ENCODE measurements at places on chromosomes 2 and 18.
A peak's percentile ranks its signal among the peaks of the same experiment; 100 is the strongest.

DNA sequence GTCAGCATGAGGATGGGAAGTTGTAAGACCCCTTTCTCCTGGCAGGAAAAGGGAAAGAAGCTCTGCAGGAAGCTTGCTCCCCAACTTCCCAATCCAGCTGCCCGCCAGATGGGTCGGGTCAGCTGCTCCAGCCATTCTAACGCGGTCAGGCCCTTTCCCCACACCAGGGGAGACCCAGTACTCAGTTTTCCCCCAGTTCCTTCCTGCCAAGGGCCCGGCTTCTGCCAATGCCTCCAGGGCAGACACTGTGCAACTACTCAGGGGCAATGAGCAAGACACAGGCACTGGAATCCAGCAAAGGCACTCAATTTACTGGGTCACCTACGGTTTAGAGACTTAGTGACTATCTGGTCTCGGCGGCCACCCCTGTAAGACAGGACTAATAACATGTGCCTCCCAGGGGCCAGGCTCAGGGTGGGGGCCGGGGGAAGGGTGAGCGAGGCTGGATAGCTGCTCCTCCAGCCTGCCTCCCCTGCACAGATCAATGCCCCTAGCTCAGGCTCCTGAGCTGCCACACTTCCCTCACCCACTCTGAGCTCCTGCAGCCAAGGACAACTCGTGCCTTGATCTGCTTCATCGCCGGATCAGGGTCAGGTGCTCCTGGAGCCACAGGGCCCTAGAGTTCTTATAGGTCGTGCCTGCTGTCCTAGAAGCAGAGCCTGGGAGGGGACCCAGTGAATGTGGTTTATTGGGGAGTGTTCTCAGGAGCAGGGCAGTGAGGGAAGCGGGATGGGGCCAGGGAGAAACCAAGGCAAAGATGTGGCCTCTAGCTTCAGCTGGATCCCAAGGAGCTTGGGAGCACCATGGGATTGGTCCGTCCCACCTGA is 171.1 kb downstream of the ZFP36L2 start:
- DNase-seq = no peak

GRCh38 chr18:48993586-48993985 is 42.8 kb upstream of the SMAD7 start:
- no peak for DNase-seq

DNA sequence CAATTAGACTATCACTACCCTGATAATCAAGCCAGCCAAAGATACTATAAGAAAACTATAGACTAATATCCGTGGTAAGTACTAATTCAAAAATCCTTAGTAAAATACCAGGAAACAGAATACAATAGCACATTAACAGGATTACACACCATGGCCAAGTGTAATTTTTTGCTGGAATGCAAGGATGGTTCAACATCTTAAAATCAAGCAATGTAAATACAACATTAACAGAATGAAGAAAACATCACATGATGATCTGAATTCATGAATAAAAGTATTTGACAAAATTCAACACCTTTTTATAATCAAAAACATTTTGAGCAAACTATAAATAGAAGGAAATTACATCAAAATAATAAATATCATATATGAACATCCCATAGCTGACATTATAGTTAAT is 350.7 kb upstream of the LRRTM1 start:
- no peak for DNase-seq

DNA sequence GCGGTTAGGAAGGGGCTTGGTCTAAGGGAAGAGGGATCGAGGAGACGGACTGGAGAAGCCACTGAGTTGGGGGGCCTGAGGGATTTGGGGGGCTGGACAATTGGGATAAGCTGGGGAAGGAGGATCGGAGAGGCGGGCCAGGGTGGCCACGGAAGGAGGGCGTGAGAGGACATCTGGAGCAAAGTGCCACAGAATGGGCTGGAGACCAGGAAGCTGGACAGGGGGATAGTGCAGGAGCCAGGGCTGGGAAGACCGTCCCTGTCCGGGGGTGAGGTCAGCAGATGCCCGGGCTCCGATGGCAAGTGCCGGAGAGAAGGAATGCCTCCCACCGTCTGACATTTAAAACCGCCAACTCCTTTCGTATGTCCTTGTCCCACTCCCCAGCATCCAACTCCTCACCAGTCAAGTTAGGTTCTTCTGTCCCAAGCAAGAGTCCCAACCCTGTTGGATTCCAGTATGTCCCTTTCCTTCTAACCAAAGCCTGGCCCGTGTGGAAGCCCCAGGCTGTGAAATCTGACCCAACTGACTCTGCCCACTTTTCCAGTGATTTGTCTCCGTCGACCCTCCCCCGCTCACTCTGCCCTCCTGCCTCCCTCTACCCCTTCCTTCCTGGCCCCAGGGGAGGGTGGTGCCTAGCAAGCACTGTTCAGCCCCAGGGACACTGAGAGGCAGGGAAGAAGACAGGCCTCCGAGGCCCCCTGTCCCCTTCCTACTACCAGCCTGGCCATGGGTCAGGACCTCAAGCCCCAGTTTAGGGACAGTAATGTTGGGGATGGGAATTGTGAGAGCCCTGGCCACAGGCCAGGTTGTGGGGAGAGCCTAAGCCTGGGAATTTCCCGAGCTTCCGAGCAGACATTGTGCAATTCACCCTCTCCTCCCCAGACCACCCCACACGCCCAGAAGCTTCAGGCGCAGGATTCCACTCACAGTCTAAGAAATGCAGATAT is 31.5 kb upstream of the TMBIM1 start:
- DNase-seq = peak; percentile 85

DNA sequence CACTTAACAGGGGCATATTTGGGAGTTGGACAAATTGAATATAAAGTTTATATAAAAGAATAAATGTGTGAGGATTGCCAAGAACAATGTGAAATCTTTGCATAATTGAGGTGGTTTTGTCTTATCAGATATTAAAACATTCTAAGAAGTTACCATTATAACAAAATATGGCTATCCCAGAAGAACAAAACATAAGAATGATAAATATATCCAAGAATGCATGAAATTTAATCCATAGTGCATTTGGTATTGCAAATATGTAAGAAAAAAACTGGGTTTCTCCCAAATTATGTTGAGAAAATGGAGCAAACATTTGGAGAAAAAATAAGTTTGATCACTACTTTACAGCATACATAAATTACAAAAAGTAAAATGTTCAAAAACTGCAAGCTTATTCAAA is 562.4 kb downstream of the RNF144A start:
- DNase-seq = no peak

GRCh38 chr2:224287531-224287930 is 114.4 kb downstream of the FAM124B start:
- DNase-seq = no peak

DNA sequence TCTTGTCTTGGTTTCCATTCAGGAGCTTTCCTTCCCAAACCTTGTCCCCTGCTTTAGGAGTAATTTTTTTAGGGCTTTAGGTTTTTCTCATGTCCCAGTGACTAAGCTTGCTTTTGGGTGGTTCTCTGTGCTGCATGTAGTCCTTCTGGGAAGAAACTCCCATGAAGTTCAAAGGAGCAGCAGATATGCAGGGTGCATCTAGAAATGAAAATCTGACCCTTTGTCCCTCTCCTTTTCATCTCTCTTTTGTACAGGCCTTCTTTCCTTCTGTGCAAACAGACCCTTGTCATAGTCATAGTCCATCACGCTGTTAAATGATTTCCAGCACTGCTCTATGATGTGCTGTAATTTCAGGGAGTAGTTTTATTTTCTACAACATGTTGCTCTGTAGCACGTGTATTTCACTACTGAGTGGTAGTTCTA is 20.4 kb downstream of the FMNL2 start:
- DNase-seq = no peak

- DNase-seq = peak; percentile 44
Measured at GRCh38 chr2:69615078-69615625, 28.4 kb downstream of the AAK1 start.

DNA sequence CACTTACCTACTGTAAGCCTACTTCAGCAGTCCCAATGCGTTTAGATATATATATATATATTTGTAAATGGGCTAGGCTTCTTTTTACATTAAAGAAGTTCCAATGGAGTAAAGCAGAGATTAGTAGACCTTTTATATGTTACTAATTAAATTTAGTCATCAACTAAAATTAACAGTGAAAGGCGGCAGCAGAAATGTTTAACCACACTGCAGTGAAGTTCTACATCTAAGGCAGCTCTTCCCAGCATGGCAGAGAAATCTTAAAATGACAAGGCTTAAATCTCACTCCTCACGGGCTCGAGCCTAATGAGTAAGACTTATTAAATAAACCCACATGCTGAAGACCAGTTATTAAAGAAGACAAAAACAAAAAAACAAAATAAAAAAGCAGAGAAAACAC is 19.1 kb upstream of the KANSL1L start:
- no peak for DNase-seq

GRCh38 chr18:29160170-29160569 is 983.2 kb upstream of the CDH2 start:
- no peak for DNase-seq

DNA sequence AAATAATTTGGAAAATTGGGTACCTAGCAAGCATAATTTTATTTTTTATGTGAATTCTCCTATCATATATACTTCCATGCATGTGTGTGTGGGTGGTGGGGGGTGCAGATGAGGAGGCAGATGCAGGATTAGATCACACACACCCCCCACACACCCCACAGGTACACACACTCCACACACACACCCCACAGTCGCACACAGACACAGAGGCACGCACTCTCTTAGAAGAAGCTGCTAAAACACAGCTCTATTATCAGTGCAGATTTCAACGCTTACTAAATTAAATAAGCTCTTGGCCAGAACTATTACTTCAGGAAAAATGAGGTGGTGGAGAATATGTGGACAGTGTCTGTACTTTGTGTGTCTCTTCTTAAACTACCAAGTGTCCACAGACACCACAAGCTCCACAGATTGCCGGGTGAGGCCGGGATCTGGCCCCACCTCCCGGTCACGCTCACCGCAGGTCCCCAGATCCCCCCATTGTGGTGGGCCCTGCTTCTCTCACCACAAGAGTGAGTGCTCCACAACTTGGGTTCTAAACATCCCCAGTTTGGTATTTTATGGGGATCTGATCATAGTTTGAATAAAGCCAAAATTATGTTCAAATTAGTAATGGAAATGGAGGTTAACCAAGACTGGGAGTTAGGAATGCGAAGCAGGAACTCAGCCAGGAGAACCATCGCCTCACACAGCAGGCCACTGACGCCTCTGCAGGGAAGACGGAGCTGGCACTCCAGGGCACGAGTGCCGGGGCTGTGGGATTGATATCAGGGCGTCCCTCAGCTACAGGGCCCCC is 102.1 kb downstream of the PXDN start:
- DNase-seq = no peak

DNA sequence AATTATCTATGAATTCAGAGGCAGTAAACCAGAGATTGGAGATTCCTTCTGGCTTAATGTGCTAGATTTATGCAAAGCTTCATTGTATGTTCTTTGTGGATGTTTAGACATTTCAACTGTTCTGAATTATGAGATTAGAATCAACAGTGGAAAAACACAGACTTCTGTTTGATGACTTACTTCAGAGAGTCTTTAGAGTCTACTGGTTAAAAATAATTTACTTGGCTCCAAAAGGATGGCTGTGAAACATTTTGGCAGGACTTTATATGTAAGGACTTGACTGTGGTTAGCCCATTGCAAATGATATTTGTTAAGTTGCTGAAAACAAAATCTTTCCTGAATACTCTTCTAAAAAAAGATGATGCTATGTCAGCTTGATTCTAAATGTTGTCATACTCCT is 25.5 kb upstream of the LRRC30 start:
- no peak for DNase-seq

DNA sequence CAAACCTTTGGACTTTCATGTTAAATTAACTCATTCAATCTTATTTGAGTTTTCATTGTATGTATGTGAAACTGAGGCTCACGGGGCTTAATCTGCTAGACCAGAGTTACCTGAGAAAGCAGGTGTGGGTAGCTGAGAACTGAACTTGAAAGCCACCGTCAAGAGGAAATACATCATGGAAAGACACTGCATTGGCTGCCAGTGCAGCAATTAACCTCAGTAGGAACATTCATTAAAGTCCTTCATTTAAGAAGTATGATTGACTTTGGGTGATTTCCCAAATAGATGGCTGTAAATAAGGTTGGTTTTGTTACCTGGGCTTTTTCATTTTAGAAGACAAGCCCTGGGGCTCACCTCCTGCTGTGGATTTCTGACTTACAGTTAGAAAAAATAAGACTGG is 36.5 kb upstream of the MGAT5 start:
- DNase-seq = no peak

DNA sequence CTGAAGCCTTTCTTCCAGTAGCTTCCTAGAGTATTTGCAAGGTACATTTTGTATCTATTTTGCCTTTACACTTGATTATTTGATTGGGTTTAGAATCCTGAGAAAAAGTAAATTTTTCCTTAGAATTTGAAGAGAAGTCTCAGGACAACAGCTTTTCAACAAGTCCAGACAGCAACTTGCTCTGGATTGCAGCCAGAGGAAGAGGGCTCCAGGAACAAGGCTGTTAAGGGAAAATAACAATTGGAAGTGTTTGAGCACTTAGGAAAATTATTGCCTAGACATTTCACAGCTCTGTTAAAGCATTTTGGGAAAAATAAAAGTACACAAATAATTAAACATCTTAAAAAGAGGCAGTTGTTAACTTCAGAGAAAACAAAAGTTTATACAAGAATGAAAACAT is 58.3 kb upstream of the RAPGEF4 start:
- no peak for DNase-seq

DNA sequence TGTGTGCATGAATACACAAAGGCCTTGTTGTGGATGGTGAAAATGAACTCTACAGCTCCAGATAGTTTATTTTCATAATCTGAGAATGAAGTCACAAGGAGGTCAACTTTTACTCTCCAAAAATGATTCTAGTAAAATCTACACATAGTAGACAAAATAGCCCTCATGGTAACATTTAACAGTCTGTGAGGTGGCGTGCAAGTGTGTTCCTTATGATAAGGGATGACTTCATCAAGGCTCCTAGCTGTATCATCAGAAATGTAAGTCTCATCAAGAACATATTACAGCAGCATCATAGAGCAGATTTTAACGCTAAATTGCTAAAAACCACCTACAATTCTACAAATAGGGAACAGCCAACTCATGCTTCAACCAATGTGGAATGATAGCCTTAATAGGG is 72.3 kb upstream of the RIOK3 start:
- peak; percentile 57 for DNase-seq

DNA sequence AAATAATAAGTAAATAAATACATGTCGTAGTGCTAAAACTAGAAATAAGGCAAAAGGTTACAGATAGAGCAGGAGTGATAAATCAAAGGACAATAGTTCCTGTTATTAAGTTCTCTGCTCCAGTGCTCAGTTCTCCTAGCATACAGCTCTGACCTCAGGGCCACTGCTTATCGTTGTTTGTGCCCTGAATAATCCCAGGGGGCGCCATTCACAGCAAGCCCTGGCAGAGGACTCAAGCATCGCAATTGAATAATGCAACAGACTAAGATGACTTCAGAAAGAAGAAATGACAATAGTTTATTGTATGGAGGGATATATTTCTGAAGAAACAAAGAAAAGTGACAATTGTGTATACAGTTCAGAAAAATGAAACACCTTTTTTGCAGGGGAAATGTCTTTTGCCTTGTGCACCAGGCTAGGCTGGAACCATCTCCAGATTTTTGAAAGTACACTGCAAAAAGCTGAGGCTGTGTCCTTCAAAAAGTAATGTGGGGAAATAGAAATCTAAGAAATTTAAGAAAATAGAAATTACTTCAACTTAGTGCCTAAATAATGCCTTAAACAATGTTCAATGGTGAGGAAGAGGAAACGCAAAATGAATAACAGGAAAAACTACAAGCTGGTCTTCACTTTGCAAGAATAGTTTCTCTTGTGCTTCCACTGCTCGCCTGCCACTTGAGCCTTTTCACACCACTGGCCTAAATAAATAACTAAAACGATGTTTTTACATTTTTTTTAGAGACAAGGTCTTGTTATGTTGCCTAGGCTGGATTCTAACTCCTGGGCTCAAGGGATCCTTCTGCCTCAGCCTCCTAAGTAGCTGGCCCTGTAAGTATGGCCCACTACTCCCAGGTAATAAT is 19.0 kb upstream of the CCNYL1 start:
- DNase-seq = peak; percentile 36

Measured in cardiac muscle cell (in vitro differentiated cells and primary cell).